ENCODE measurements at places on chromosomes 12 and 14. TPM values are rescaled to one million over a fixed set of nuclear protein-coding genes. Genes with fewer than 3 reads are reported as not detected.

DNA sequence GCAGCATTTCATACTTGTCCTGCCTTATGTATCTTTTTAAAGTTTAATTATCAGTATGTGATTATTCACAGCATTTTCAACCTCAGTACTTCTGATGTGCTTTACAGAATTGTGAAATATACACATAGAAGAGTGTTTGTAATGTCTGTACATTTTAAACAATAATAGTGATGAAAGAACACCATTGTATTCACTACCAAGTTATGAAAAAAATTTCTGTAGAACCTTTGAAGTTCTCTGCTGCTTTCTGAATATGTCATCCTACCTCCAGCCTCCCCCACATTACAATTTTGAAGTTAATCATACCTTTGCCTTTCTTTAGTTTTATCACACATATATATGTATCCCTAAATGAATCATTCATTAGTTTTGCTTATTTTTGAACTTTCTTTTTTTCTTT, 24.8 kb downstream of the FRMD6 start:
- no peaks in the 10 kb centered on the region for H3K36me3 ChIP-seq
- peaks cover 13% of the 10 kb centered on the region for H3K4me1 ChIP-seq
- no peak for DNase-seq

GRCh38 chr12:111184161-111184560, 184.7 kb downstream of the PHETA1 start:
- peaks cover 16% of the 10 kb centered on the region for H3K27me3 ChIP-seq
- no peak for DNase-seq
- no peak overlapping the region for H3K4me3 ChIP-seq
- no peak overlapping the region for H3K27ac ChIP-seq

VTI1B gene
- total RNA-seq, result 73.7 TPM

DNA sequence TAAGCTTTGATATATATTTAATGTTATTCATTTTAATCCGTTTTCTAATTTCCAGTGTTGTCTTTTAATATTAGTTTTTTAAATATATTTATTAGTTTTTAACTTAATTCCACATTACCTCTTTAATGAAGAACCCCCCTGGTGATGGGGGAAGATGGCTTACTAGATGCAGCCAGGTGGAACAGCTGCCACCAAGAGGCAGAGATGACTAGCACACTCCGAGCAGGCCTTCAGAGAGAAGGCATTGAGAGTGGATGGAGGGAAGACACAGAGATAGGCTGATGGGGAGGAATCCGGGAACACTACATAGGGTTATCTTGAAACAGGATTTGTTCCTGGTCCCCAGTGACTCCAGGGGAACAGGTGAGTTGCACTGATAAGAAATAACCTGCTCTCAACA, 771.6 kb downstream of the LRFN5 start:
- no peaks in the 10 kb centered on the region for H3K27me3 ChIP-seq
- no peak overlapping the region for H3K4me3 ChIP-seq
- no peaks in the 10 kb centered on the region for H3K4me1 ChIP-seq
- no peak for DNase-seq
- no peak overlapping the region for H3K27ac ChIP-seq

Data from activated T-helper 2 cell treated with anti-CD3 and anti-CD28 coated beads, Interferon-gamma antibody, Interleukin-2, Interleukin-4, amounts not matched to agents 10 μg/mL and 5 μg/mL and 100 μg/mL, durations not matched to agents 14 hours and 24 hours and 36 hours (primary cell).